ENCODE measurements at places on chromosomes 3 and 15.
A peak's percentile ranks its signal among the peaks of the same experiment; 100 is the strongest.

- no peak overlapping the region for H3K27ac ChIP-seq
- no peaks in the 10 kb centered on the region for H3K4me1 ChIP-seq
- no peak for DNase-seq
- no peak overlapping the region for H3K4me3 ChIP-seq
- no peaks in the 10 kb centered on the region for H3K36me3 ChIP-seq
- H3K27me3 ChIP-seq, result no peaks in the 10 kb centered on the region
Measured at GRCh38 chr3:8746780-8747345, 13.3 kb downstream of the CAV3 start.

DNA sequence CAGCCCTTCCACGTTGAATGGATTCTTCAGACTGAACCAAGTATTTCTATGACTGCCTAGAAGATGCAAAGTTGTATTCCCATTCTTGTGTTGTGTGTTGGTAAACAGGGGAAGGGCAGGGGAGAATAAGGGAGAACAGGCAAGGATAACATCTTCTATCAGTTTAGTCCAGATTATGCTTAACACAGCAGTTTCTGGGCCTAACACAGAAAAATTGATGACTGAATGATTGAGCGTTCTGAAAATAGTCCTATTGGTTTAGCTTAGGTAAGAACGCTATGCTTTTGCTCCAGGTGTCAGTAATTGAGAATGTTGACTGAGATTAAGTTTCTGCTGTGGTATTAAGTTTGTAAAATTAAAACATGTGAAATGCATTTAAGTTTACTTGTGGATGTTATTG lies 8.6 kb downstream of the FOXB1 start:
- H3K27ac ChIP-seq, result no peak overlapping the region
- H3K4me1 ChIP-seq, result no peaks in the 10 kb centered on the region
- H3K4me3 ChIP-seq, result no peak overlapping the region
- no peaks in the 10 kb centered on the region for H3K36me3 ChIP-seq
- DNase-seq, result no peak

GRCh38 chr3:15264486-15264885 lies 58.4 kb downstream of the CAPN7 start:
- no peak for DNase-seq
- peaks cover 10% of the 10 kb centered on the region for H3K4me1 ChIP-seq
- no peaks in the 10 kb centered on the region for H3K27me3 ChIP-seq
- no peaks in the 10 kb centered on the region for H3K36me3 ChIP-seq

GRCh38 chr3:6526861-6527260 lies 334.1 kb upstream of the GRM7 start:
- DNase-seq, result no peak
- peaks cover 5% of the 10 kb centered on the region for H3K4me1 ChIP-seq
- H3K27ac ChIP-seq, result no peak overlapping the region
- H3K36me3 ChIP-seq, result no peaks in the 10 kb centered on the region
- no peak overlapping the region for H3K4me3 ChIP-seq

DNA sequence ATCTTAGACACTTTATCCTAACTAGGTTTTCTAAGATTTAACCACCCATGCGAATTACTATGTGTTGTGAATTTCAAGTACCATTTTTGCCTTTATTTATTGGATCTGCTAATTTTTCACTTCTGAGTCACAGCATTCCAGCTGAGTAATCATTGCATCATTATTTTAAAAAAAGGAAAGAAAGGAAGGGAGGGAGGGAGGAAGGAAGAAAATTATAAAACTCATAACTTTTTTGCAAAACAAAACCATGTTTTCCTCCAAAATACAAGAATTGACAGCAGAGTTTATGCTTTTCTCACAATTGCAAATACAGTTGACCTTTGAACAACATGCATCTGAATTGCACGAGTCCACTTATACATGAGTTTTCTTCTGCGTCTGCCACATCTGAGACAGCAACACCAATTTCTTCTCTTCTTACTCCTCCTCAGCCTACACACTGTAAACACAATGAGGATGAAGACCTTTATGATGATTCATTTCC lies 651.4 kb upstream of the NECTIN3 start:
- no peaks in the 10 kb centered on the region for H3K4me1 ChIP-seq
- no peak overlapping the region for H3K4me3 ChIP-seq
- no peaks in the 10 kb centered on the region for H3K36me3 ChIP-seq
- no peaks in the 10 kb centered on the region for H3K27me3 ChIP-seq

GRCh38 chr3:125292015-125292414 lies 79.5 kb upstream of the SLC12A8 start:
- no peaks in the 10 kb centered on the region for H3K27me3 ChIP-seq
- peaks cover 39% of the 10 kb centered on the region for H3K4me1 ChIP-seq
- no peak overlapping the region for H3K4me3 ChIP-seq
- no peaks in the 10 kb centered on the region for H3K36me3 ChIP-seq
- H3K27ac ChIP-seq, result no peak overlapping the region

- no peaks in the 10 kb centered on the region for H3K27me3 ChIP-seq
- H3K4me3 ChIP-seq, result no peak overlapping the region
- no peaks in the 10 kb centered on the region for H3K4me1 ChIP-seq
- no peak overlapping the region for H3K27ac ChIP-seq
Measured at GRCh38 chr3:52120556-52121463, 33.4 kb downstream of the POC1A start.

DNA sequence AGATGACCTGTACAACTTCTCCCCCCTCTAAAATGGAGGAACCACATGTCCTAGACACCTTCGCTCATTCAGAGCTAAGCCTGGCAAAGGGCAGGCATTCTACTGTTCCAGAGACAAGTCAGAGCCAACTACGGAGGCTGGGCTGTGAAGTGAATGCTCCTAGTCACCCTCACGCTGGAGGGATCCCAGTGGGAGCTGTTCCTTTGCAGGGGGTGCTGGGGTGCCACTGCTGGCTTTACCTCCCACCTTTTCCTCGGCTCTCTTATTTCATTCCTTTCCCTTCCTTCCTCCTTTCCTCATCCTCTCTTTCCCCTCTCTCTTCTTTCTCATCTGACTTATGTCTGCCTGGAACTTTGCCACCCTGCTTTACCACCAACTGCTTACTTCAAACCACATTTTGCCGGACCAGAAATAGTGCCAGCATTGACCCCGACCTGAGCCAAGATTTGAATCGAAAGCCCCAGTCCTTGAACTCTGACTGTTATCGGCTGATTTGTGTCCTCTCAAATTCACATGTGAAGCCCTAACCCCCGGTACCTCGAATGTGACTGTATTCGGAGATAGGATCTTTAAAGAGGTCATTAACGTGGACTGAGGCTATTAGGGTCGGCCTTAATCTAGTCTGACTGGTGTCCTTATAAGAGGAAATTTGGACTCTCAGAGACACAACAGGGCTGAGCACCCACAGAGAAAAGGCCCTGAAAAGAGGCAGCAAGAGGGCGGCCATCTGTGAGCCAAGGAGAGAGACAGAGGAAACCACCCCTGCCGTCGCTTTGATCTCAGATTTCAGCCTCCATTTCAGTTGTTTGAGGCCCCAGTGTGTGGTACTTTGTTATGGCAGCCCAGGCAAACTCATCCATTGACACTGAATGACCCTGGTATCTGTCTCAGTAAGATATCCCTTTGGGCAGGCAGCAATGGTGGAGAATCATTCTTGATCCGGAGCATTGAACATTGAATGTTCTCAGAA lies 31.3 kb upstream of the TBC1D21 start:
- H3K36me3 ChIP-seq, result no peaks in the 10 kb centered on the region
- no peak overlapping the region for H3K27ac ChIP-seq
- no peak overlapping the region for H3K4me3 ChIP-seq
- peaks cover 5% of the 10 kb centered on the region for H3K4me1 ChIP-seq

DNA sequence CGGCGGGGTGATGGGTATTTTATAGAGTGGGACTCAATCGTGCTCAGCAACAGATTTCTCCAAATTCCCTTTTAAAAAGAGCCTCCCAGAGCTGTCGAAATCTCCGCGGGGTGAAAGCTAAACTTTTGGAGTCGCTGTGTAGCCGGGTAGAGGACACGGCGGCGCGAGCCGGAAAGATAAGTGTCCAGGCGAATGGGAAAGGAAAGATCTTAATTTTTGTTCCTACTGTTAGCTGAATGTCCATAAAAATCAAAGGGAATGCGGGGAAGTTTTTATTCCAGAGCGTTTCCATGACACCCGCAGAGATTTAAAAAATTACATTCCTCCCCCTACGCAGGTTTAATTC lies 9.1 kb downstream of the EOMES start:
- H3K4me3 ChIP-seq, result peak overlapping the region; percentile 53
- no peak for DNase-seq
- H3K36me3 ChIP-seq, result no peaks in the 10 kb centered on the region
- H3K27ac ChIP-seq, result no peak overlapping the region
- no peaks in the 10 kb centered on the region for H3K27me3 ChIP-seq

DNA sequence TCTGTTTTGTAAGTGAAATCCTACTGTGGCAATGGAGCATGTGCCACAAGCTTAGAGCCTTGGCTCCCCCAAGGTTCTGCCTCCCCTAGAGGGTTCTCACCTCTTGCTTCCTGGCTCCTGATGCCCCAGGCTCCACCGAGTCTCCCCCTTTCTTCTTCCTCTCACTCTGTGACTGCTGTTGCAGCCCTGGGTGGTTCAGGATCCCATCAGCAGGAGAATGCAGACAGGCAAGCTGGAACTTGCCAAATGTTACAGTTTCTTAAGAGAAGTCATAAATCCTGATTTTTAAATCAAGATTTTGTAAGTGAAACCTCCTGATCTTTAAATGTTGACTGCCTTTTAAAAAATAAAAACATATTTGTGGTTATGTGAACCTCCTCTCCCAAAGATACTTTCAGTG lies 133.9 kb downstream of the CCNL1 start:
- no peaks in the 10 kb centered on the region for H3K4me1 ChIP-seq
- H3K27me3 ChIP-seq, result no peaks in the 10 kb centered on the region
- no peak overlapping the region for H3K4me3 ChIP-seq
- DNase-seq, result no peak

DNA sequence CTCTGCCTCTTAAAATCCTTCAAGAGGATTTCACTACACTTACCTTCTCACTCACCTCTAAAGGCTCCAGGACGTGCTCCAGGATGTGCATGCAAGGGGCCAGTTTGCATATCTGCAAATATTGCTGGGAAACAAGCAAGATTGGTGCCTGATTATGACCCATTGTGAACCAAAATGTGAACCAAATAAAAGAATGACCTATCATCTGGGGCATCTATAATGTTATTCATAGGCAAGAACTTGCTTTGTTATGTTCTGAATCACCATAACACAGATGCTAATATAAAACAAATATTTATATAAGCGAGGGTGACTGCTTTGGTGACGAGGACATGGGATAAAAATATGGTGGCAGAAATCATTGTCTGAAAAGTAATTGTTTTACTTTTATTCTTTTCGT lies 5.5 kb downstream of the IL12A start:
- no peak for DNase-seq
- H3K4me1 ChIP-seq, result peaks cover 15% of the 10 kb centered on the region
- no peak overlapping the region for H3K4me3 ChIP-seq
- no peak overlapping the region for H3K27ac ChIP-seq

DNA sequence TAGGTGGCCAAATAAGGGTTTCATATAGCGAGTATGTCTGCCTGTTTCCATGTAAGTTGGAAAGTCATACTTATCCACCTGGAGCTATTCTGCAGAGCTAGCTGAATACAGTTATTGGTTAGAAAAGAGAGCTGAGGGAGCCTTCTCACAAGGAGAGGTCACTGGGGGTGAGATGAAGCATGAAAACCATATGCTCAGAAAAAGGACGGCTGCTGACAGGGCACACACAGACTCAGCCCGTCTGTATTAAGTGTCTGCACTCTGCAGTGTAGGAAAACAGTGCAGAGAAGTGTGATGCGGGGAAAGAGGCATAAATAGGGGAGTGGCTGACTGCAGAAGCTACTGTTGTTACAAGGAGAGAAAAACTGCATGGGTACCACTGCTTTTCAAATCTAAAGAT lies 58.2 kb downstream of the C3orf70 start:
- no peak for DNase-seq
- H3K36me3 ChIP-seq, result no peaks in the 10 kb centered on the region
- no peaks in the 10 kb centered on the region for H3K4me1 ChIP-seq
- H3K27me3 ChIP-seq, result no peaks in the 10 kb centered on the region

- H3K36me3 ChIP-seq, result no peaks in the 10 kb centered on the region
- H3K4me3 ChIP-seq, result no peak overlapping the region
- no peaks in the 10 kb centered on the region for H3K4me1 ChIP-seq
Measured at GRCh38 chr3:62151591-62151990, 221.8 kb downstream of the FEZF2 start.

- peaks cover 20% of the 10 kb centered on the region for H3K4me1 ChIP-seq
- H3K36me3 ChIP-seq, result no peaks in the 10 kb centered on the region
- no peak for DNase-seq
- no peak overlapping the region for H3K27ac ChIP-seq
Measured at GRCh38 chr3:194284351-194284750, 66.8 kb downstream of the CPN2 start.

DNA sequence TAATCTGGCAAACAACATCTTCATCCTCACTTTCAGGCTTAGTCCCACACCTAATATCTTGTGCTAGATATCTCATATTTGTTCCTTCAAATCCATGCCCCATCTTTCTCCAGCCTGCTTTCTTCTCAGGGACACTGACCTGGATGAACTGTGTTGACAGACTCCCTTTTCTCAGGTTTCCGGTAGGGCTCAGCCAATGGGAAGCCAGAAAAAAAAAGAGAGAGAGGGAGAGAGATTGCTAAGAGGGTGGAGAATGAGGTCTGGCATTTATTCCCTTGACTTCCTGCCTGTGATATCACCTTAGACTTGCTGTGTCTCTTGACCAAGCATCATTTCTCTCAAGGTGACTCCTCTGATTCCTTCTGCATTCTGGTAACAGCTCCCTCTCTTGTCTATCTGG lies 145.6 kb upstream of the ABI3BP start:
- no peak for DNase-seq
- H3K27ac ChIP-seq, result no peak overlapping the region
- no peaks in the 10 kb centered on the region for H3K27me3 ChIP-seq
- H3K4me1 ChIP-seq, result no peaks in the 10 kb centered on the region
- H3K4me3 ChIP-seq, result no peak overlapping the region

DNA sequence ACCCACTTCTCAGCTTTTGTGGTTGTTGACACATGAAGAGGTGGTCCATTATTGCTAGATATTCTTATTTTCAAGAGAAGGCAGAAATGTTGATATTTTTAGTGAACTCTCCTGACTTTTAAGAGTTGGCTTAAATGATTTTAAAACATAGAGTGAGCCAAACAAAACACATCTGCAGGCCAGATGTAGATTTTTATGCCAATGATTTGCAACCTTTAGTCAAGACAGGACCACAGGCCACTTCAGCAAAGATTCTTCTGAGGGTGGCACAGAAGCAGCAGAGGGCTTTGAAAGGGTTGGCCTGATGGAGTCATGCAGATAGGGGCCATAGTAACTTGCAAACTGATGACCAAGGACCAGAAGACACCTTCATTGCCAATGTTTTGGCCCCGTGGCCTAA lies 276.5 kb upstream of the P2RY1 start:
- no peaks in the 10 kb centered on the region for H3K27me3 ChIP-seq
- no peak overlapping the region for H3K27ac ChIP-seq
- H3K4me3 ChIP-seq, result no peak overlapping the region
- H3K36me3 ChIP-seq, result no peaks in the 10 kb centered on the region
- no peak for DNase-seq

GRCh38 chr15:98860281-98861041 lies 147.1 kb downstream of the PGPEP1L start:
- no peak for DNase-seq
- peaks cover 54% of the 10 kb centered on the region for H3K4me1 ChIP-seq
- H3K27me3 ChIP-seq, result no peaks in the 10 kb centered on the region
- no peaks in the 10 kb centered on the region for H3K36me3 ChIP-seq
